ENCODE measurements at places on chromosomes 3 and 15.

DNA sequence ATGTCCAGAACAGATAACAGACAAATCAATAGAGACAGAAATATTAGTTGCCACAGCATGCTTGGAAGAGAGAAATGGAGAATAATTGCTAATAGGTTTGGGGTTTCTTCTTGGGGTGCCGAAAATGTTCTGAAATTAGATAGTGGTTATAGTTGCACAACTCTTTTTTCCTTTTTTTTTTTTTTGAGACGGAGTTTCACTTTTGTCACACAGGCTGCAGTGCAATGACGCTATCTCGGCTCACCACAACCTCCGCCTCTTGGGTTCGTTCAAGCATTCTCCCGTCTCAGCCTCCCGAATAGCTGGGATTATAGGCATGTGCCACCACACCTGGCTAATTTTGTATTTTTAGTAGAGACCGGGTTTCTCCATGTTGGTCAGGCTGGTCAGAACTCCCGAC, 163.3 kb downstream of the PLCH1 start:
- DNase-seq: no peak

GRCh38 chr15:46502667-46503066, 867.8 kb downstream of the SQOR start:
- no peak for DNase-seq

DNA sequence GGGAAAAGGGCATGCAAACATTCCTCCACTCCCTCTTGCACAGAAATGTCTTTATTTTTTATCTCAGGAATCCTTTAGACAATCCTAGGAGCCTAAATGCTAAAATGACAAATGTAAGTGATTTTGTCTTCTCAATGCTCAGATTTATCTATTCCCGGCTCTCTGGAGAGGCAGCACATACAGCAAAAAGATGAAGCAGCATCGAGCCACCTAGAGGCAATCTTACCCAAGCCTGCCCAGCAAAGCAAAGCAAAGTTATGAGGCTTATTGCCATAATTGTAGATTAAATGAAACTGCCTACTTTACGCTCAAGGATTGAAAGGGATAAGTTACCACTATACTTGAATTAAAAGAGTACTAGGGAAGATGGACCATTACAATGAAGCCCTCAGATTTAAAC, 750.4 kb upstream of the NR2F2 start:
- DNase-seq: no peak

DNA sequence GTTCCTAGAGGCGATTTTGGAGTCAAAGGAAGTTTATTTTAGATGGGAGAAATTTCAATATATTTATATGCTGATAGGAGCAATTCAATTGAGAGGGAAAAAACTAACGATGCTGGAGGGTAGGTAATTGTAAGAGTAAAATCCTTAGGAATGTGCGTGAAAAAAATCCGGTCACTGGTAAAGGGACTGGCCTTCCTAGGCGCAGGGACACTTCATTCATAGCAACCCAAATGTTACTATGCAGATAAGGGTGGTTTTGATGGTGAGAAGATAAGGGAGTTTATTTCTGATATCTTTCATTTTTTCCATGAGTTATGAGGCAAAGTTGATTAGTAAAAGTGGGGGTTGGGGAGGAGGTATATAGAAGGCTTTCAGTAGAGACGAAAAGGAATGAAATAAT, 1.1 kb upstream of the PIAS1 start:
- no peak for DNase-seq

GRCh38 chr3:104519068-104519467, 847.6 kb upstream of the ALCAM start:
- no peak for DNase-seq

DNA sequence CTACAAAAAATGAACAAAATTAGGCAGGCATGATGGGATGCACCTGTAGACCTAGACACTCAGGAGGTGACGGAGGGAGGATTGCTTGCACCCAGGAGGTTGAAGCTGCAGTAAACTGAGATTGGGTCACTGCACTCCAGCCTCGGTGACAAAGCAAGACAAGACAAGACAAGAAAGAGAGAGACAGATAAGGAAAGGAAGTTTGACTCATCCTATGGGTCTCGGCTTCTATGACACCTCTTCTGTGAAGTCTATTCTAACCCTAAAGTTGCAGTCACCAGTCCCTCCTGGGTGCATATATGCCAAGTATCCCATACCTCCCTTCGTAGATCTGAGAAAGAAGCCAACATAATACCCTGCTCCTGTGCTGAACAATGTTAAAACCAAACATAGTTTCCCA, 7.9 kb upstream of the ZMAT3 start:
- DNase-seq: no peak

DNA sequence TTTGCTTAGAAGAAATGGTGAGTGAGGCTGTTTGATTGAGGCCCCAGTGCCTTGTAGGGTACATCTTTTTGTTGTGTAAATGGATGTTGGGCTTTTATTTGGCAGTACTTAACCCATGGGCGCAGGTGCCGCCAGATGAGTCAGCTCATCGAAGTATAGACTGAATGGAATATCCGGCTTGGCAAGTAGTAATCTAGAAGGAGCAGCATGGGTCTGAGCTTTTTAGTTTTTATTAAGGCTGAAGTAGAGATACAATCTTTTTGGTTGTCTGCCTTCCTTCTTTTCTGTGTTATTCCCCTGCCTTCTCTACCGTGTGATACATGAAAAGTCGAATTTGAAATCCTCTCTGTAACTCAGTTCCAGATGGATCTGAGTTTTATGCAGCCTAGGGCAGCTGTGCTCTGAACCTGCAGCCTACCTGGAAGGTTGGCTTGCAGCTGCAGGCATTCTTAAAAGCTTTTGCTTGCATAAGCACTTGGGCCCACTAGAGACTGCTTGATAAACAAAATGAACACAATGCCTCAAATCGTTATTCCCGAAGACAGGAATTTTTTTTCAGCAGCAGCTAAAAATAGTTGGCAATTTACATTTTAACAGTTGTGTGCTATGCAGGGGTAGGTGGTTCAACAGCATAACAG, 177.5 kb upstream of the CGNL1 start:
- DNase-seq: no peak

GRCh38 chr15:43541785-43542184, 24.4 kb downstream of the MAP1A start:
- no peak for DNase-seq

- DNase-seq: no peak
These were observed 68.4 kb downstream of the PPCDC start for GRCh38 chr15:75091814-75092213.

Data from fibroblast of skin of left quadriceps (primary cell).